Right renal pelvis (tissue), 4 donors: ENCODE measurements at places on chromosomes 7 and 10. TPM values are rescaled to one million over a fixed set of nuclear protein-coding genes. Genes with fewer than 3 reads are reported as not detected.

RAB19 gene
- polyA plus RNA-seq: 1.8 TPM

ICA1 gene
- polyA plus RNA-seq: 19.9 TPM

PDZD7 gene
- 1.3 TPM for polyA plus RNA-seq

SCART1 gene
- polyA plus RNA-seq: 1.1 TPM

PIK3CG gene
- polyA plus RNA-seq: 2.1 TPM

PVRIG gene
- 4.5 TPM for polyA plus RNA-seq

KAZALD1 gene
- polyA plus RNA-seq: 10.6 TPM

GRCh38 chr10:122089311-122090017, 100.5 kb downstream of the TACC2 start:
- no peak for DNase-seq

DNA sequence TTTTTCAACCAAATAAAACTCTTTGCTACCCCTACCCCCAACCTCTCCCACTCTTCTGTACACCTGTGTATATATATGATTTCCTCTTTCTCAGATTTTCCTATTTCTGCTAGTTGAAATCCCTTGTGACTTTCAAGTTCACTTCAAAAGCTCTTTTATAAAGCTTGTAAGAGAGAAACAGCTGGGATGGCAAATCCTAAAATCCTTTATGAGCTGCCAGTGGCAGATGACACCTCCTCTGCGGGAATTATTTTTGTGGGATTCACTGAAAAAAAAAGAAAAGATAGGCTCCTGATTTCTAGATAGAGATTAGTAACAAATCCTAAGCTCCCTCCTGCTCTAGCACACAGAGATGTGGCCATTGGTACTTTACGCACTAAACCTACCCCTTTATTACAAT, 92.9 kb downstream of the AHR start:
- no peak for DNase-seq

- DNase-seq: no peak
These were observed 282.2 kb upstream of the KLF14 start for GRCh38 chr7:131016230-131016629.

GRCh38 chr7:27560706-27561235, 101.9 kb downstream of the HIBADH start:
- no peak for DNase-seq

DNA sequence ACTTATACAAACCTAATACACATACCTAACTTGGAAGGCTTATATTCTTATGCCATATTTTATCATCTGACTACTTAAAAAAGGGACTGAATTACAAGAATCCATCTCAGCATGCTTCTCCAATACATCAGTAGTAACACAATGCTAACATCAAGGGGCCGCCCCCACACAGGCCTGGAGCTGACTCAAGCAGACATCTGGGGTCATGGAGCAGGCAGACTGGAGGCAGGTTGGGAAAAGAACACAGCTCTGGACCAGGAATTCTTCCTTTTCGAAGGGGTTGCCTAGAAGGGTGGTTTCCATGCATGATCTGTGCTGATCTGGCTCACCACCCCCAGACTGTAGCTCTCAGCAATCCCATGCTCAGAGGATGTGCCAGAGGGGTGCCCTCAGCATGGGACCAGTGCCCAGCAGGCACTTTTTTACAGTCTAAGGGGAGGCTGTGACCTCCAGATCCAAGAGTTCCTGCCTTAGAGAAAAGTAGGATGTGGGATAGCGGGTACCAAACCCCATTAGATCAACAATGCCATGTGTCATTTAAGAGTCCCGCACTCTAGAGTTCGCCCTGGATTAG, 26.1 kb upstream of the DUSP5 start:
- no peak for DNase-seq

DNA sequence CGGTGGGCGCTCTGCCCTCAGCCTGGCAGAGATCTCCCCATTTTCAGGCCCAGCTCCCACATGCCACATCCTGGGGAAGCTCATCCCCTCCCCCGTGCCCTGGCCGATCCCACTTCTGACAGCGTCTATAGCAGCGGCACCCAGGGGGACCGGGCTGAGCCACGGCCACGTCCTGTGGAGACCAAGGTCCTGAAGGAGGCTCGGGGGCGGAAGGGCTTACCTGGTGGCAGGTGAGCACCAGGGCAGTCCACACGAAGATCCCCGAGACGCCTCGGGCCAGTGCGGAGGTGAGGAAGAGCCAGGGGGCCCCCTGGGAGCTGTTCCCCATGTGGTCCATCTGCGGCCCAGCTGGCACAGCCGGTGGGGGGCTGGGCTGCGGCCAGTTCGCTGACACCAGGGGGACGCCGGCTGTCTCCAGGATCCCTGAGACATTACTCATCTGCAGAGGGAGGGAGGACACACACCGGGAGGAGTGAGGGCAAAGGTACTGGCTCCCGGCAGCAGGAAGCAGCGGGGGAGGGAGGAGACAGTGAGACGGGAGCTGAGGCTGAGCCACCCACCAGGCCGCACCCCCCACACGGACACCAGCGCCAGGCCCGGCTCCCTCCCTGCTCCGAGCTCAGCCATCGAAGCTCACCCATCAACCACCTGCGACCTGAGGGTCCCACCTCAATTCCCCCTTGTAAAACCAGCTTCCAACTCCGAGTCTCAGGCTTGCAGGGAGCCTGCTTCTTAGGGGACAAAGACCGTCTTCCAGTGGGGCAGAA, 776 bp downstream of the TMEM184A start:
- DNase-seq: no peak

DNA sequence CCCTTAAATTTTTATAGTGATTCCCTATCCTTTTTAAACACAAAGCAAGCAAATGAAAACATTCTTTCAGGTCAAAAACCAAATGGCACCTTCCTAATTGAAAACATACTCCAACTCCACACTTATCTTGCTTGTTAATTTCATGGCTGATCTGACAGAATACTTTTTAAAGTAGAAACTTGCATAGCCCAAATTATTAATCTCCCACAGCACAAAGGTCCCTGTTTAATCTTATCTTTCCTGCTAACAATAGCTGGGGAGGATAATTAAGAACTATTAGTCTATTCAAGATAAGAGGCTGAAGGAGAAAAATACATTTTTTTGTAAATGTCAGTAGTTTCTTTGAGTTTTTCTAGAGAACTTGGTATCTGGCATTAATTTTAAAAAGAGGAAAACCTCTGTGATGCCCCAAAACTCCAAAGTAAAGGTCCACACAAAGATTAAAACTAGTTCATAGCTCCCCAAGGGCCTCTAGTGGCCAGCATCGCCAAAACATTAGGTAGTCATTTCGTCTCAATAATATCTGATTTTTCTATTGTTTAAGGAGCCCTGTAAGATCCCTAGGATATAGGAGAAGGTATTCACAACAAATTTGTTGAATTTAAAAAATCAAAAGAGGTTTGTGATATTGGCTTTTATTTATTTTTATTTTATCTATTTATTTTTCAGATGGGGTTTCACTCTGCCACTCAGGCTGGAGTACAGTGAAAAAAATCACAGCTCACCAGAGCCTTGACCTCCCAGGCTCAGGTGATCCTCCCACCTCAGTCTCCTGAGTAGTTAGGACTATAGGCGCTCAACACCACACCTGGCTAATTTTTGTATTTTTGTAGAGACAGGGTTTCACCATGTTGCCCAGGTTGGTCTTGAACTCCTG, 14.7 kb downstream of the CDNF start:
- DNase-seq: no peak

DNA sequence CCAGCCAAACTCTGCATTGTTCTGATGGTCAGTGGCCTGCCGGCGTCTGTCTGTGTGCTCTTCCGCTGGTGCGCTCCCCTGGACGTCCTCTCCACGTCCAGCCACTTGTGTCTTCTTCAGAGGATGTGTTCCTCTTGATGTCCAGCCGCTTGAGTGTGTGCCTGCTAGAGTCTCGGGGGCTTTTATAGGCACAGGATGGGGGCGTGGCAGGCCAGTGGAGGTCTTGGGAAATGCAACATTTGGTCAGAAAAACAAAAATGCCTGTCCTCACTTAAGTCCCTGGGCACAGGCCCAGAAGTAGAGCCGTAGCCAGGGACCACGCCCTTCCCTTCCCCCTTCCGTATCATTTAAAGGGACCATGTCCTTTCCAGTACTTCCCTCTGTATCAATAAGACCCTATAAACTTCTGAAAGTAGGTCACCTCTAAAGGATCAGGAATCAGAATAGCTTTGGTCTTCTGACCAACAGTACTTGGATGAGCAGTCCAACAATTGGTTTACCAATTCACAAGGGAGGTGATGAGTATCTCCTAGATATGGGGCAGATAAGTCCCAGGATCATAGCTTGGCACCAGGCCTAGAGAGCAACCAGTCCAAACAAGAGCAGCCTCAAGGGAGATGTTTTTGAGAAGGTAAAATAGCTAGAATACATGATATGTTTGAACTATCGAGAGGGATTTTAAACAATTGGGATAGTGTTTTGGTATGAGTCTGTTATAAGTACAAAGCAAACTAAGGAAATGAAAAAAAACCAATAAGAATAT, 32.2 kb upstream of the PNLIPRP3 start:
- DNase-seq: no peak

DNA sequence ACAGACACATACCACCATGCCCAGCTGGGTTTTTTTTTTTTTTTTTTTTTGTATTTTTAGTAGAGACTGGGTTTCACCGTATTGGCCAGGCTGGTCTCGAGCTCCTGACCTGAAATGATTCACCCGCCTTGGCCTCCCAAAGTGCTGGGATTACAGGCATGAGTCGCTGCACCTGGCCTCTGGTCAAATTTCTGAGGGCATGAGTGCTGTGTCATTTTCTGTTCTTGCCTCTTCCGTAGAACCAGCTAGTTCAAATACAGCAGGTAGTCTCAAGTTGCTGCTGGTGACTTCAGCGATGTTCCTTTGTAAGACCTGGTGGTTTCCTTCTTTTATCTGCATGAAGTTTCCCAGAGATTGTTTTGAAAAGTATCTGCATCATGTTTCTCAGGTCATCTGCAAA, 134.8 kb upstream of the SHH start:
- no peak for DNase-seq

GRCh38 chr7:47672977-47673381, 91.1 kb upstream of the TNS3 start:
- no peak for DNase-seq

DNA sequence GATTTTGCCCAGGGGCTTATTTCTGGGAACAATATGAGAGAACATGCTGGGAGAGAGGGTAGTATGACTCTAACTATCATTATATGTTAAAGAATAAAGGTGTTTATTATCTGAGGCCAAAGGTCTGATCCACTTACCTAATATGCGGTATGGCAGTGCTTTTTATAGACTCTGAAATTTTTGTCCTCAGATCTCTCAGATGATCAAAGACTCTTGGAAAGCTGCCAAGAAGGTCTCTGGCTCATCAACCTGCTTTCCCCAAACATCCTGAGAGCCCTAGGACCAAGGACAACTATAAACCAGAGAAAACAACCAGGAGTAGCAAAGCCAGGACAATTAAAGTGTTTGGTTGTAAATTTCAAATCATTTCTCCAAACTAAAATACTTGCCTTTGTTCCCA, 255.7 kb upstream of the LRRN3 start:
- DNase-seq: no peak

DNA sequence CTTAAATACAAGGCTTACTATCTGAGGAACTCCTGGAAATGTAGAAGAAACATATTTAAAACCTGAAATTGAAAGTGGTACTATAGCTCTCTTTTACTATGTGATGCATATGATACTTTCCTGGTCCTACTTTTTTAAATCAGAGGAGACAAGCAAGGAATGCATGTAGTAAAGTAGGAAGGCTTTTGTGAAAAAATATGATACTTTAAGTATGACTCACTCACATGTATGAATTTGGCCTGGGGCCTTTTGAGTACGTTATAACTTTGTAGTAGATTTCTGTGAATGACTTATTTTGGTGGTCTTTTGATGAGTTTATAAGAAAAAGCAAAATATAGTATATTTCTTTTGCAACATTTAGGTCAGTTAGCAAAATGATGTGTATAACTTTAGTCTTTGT, 53.8 kb downstream of the TAX1BP1 start:
- no peak for DNase-seq

DNA sequence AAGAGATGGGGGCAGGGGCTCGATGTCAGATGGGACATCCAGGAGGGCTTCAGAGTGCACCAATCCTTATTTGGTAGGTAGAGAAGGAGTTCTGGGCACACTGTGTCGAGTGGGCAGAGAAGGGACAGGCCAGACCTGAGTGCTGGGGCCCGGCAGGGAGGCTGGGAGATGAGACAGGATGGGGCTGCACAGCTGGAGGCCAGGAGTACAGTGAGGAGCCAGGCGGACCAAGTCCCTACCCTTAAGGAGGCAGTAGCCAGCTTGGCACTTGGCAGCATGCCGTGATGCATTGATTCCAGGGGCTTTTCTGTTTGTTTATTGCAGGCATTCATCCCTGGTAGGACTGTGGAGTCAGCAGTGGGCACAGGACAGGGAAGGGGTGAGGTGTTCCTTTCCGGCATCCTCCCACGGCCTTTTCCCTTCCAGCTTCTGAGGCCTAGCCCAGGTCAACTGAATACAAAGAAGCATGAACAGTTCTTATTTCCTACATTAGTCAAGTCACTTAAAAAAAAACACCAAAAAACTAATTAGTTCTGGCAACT, 168.8 kb upstream of the CDCA7L start:
- no peak for DNase-seq

- DNase-seq: no peak
These were observed 9.6 kb downstream of the NFKB2 start for GRCh38 chr10:102405108-102405571.

DNA sequence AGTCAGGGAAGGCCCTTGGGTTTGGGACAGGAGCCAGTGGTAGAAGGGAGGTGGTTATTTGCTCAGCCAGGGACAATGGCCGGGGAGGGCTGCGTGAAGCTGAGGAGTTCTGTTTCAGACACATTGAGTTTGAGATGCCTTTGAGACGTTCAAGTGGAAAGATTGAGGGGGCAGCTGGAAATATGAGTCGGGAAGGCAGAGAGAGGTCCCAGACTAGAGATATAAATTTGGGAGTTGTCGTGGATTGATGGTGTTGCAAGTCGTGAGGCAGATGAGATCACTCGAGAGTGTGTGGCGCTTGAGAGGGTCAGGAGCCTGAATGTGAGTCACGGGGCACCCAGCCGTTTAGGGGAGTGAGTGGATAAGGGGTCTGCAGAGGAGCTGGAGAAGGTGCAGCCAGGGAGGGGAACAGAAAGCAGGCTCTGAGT, 73.3 kb downstream of the ZMIZ1 start:
- peak; percentile 81 for DNase-seq

GRCh38 chr10:114540236-114540635, 117.8 kb downstream of the ABLIM1 start:
- DNase-seq: no peak

- no peak for DNase-seq
These were observed 16.4 kb downstream of the KCNH2 start for GRCh38 chr7:150961510-150962289.

DNA sequence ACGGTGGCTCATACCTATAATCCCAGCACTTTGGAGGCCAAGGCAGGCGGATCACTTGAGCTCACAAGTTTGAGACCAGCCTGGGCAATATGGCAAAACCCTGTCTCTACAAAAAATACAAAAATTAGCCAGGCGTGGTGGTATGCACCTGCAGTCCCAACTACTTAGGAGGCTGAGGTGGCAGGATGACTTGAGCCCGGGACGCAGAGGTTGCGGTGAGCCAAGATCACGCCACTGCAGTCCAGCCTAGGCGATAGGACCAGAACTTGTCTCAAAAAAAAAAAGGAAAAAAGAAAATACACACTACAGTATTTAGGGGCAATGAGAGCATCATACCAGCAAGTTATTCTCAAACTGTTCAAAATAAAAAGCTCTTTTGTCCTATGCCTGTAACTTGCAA, 59.5 kb downstream of the ABI1 start:
- no peak for DNase-seq

GRCh38 chr10:11003679-11004078, 14.0 kb upstream of the CELF2 start:
- DNase-seq: no peak

- DNase-seq: no peak
These were observed 165.1 kb downstream of the GLRX3 start for GRCh38 chr10:130301021-130301892.

GRCh38 chr7:129605960-129606614, 5.4 kb upstream of the NRF1 start:
- DNase-seq: no peak

GRCh38 chr10:17428351-17429097, 25.9 kb downstream of the ST8SIA6 start:
- DNase-seq: no peak
